Aortic smooth muscle cell (primary cell): ENCODE measurements at places on chromosomes 13 and 19. TPM values are rescaled to one million over a fixed set of nuclear protein-coding genes. Genes with fewer than 3 reads are reported as not detected.

The CEACAM20 gene
- total RNA-seq, result not detected in 2 replicates

The CEACAM7 gene
- total RNA-seq, result not detected in 2 replicates

The ZNF528 gene
- total RNA-seq, result 24.9 and 30.3 TPM in 2 replicates

The TLE6 gene
- total RNA-seq, result 1.7 and 2.0 TPM in 2 replicates

The CPB2 gene
- total RNA-seq, result not detected in 2 replicates

The SOX1 gene
- not detected in 2 replicates for total RNA-seq

The DCT gene
- total RNA-seq, result under 0.01 TPM in 1 of 2 replicates, not detected in the other

The KLK14 gene
- not detected in 2 replicates for total RNA-seq

The ERICH4 gene
- not detected in 2 replicates for total RNA-seq

The PALM gene
- 2.1 and 5.8 TPM in 2 replicates for total RNA-seq

The UHRF1 gene
- 21.1 and 63.0 TPM in 2 replicates for total RNA-seq

The TGFBR3L gene
- total RNA-seq, result 0.92 and 1.1 TPM in 2 replicates

The C13orf42 gene
- total RNA-seq, result not detected in 2 replicates

The FBN3 gene
- total RNA-seq, result not detected in 2 replicates

The CEACAM21 gene
- 0.06 TPM in 1 of 2 replicates, not detected in the other for total RNA-seq

The TUBB4A gene
- not detected in 2 replicates for total RNA-seq

The SLC10A2 gene
- not detected in 2 replicates for total RNA-seq

The RFPL4A gene
- not detected in 2 replicates for total RNA-seq

The C1QTNF9B gene
- not detected in 2 replicates for total RNA-seq

The CGB8 gene
- total RNA-seq, result not detected in 2 replicates

The KLK5 gene
- not detected in 2 replicates for total RNA-seq

The HSD17B14 gene
- total RNA-seq, result 1.2 and 4.5 TPM in 2 replicates

The PALM3 gene
- total RNA-seq, result 0.12 TPM in 1 of 2 replicates, not detected in the other

The BICRA gene
- 2.8 and 4.1 TPM in 2 replicates for total RNA-seq

The ZNF681 gene
- total RNA-seq, result 0.31 and 0.53 TPM in 2 replicates

The NAPSA gene
- total RNA-seq, result 0.06 and 0.13 TPM in 2 replicates

The CGB1 gene
- total RNA-seq, result not detected in 2 replicates

The PTPRH gene
- total RNA-seq, result 3.5 and 6.1 TPM in 2 replicates

The SGCG gene
- total RNA-seq, result 0.56 TPM in 1 of 2 replicates, not detected in the other

The SMAD9 gene
- total RNA-seq, result 5.9 and 8.2 TPM in 2 replicates

The MEIOSIN gene
- total RNA-seq, result not detected in 2 replicates

The HMGB1 gene
- 185 and 229 TPM in 2 replicates for total RNA-seq

The CDKN2D gene
- total RNA-seq, result 12.0 and 13.7 TPM in 2 replicates

The BEST2 gene
- not detected in 2 replicates for total RNA-seq

The OR10H3 gene
- total RNA-seq, result not detected in 2 replicates

The IGFL3 gene
- total RNA-seq, result not detected in 2 replicates

The ZNF765 gene
- total RNA-seq, result 9.8 and 11.1 TPM in 2 replicates

The NCLN gene
- 33.0 and 41.5 TPM in 2 replicates for total RNA-seq

The IRS2 gene
- total RNA-seq, result 1.1 and 1.2 TPM in 2 replicates

The GJB2 gene
- 0.06 TPM in 1 of 2 replicates, not detected in the other for total RNA-seq

The SLC7A10 gene
- not detected in 2 replicates for total RNA-seq

The COL5A3 gene
- 3.5 and 6.3 TPM in 2 replicates for total RNA-seq

The CYP4F11 gene
- 0.37 and 0.92 TPM in 2 replicates for total RNA-seq
